Activated CD4-positive, alpha-beta T cell treated with anti-CD3 and anti-CD28 coated beads, Interleukin-2, amount 10 ng/mL, durations not matched to agents 7 days and 5 days (primary cell): ENCODE measurements at places on chromosomes 5 and 9. TPM values are rescaled to one million over a fixed set of nuclear protein-coding genes. Genes with fewer than 3 reads are reported as not detected.

- H3K4me3 ChIP-seq = no peak overlapping the region
- DNase-seq = no peak
- H3K36me3 ChIP-seq = no peaks in the 10 kb centered on the region
- H3K4me1 ChIP-seq = no peaks in the 10 kb centered on the region
- H3K27ac ChIP-seq = no peak overlapping the region
Observed at GRCh38 chr5:98798847-98799246, 25.4 kb downstream of the RGMB start.

DNA sequence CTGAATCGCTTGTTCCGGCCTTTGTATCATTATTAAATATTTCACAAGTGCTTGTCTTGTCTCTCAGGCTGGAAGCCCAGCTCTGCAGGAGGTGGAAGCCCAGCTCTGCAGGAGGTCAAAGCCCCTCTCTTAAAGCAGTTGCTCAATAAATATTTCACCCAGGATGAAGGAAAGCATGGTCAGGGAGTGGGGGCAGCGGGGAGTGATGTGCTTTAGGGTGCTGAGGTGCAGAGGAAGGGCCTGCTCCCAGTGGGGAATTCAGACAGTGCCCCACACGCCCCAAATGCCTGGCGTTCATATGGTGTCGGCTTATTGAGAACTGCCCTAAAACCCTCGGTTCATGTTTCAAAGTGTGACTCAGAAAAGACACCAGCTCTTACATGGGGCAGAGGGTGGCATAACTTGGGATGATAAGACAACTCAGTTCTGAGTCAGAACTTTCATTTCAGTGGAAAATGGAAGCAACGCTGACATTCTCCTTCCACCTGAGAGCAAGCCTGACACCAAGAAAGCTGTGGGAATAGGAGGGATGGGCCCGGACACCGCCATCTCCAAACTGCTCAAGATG lies 114.3 kb upstream of the DAP start:
- no peak for DNase-seq
- peaks cover 11% of the 10 kb centered on the region for H3K27me3 ChIP-seq
- no peak overlapping the region for H3K27ac ChIP-seq
- H3K4me3 ChIP-seq = no peak overlapping the region
- H3K4me1 ChIP-seq = no peaks in the 10 kb centered on the region

DNA sequence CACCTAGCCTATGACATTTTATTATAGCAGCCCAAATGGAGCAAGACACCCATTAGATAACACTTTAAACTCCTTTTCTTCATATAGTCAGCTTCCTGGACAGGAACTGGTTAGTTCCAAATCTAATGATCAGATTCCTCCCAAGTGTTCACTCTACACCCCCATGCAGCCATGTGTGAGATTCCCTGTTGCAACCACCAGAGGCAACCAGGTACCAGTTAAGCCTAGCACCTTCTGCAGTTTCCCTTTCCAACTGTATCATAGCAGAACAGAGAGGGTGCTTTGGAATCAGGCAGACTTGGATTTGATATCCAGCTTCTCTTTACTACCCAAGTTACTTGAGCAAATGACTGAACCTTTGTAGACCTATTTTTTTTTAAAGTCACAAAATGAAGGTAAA lies 296.6 kb upstream of the PCSK5 start:
- no peaks in the 10 kb centered on the region for H3K4me1 ChIP-seq
- no peak for DNase-seq
- no peaks in the 10 kb centered on the region for H3K36me3 ChIP-seq
- no peak overlapping the region for H3K4me3 ChIP-seq
- no peaks in the 10 kb centered on the region for H3K27me3 ChIP-seq
- no peak overlapping the region for H3K27ac ChIP-seq

Gene ELOVL7
- total RNA-seq = 0.42 TPM
